ENCODE measurements at places on chromosomes 4 and X.

DNA sequence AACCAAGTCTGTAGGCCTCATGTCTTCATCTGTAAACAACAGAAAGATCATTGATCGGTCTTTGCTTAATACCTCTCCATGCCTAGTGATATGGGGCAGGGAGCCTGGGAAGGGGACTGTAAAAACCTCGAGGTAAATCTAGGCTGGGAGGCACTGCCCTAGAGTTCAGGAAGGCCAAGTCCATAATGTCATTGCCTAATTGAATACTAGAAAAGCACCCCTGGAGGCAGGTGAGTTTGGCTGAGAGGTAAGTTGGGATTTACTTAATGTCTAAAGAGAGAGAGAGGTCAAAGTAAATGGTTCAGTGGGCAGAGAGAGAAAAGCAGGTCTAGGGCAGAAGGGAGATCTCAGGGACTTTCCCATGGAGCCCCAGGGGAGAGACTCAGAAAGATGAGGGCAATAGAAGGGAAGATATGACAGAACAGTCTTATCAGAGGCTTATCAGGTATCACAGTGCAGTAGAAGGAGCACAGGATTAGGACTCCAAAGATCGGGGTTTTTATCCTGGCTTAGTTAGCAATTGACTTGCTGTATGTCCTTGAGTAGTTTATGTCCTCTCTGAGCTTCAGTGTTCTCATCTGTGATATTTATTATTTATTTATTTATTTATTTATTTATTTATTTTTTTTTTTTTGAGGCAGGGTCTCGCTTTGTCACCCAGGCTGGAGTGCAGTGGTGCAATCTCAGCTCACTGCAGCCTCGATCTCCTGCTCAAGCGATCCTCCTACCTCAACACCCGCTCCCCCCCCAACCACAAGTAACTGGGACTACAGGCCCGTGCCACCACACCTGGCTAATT, 85.2 kb downstream of the SLC16A2 start:
- no peaks in the 10 kb centered on the region for H3K4me1 ChIP-seq
- no peaks in the 10 kb centered on the region for H3K36me3 ChIP-seq
- no peak overlapping the region for H3K4me3 ChIP-seq
- H3K27ac ChIP-seq = no peak overlapping the region

GRCh38 chr4:116880625-116881024, 204.8 kb downstream of the TRAM1L1 start:
- no peak overlapping the region for H3K27ac ChIP-seq
- no peaks in the 10 kb centered on the region for H3K27me3 ChIP-seq
- DNase-seq = no peak
- no peak overlapping the region for H3K4me3 ChIP-seq

GRCh38 chr4:99808260-99808857, 8.3 kb upstream of the DAPP1 start:
- no peaks in the 10 kb centered on the region for H3K36me3 ChIP-seq
- no peaks in the 10 kb centered on the region for H3K4me1 ChIP-seq
- peak; percentile 76 for DNase-seq
- H3K27ac ChIP-seq = no peak overlapping the region
- H3K4me3 ChIP-seq = no peak overlapping the region
- no peaks in the 10 kb centered on the region for H3K27me3 ChIP-seq

DNA sequence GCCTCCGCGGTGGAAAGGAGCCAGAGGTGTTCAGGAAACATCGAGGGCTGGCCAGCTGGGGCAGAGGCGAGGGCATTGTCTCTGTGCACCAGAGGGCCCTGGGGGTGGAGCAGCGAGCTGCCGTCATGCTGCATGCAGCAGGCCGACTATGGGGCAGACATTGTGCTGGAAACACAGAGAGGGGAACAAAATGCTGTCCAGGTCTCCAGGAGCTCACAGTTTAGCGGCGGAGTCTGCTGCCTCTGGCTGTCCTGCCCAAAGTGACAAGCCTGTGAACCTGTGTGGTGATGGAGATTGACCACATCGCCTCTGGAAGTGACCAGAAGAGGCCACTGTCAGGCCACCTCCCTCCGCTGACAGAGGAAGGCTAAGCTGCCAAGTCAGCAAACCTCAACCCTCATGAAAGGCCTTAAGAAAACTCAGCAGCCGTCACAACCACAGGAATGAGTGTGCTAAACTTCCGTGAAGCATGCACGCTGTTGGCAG, 20.1 kb upstream of the SASH3 start:
- H3K4me3 ChIP-seq = no peak overlapping the region
- H3K27me3 ChIP-seq = no peaks in the 10 kb centered on the region
- H3K27ac ChIP-seq = no peak overlapping the region
- peak; percentile 60 for DNase-seq
- no peaks in the 10 kb centered on the region for H3K4me1 ChIP-seq
- H3K36me3 ChIP-seq = no peaks in the 10 kb centered on the region

DNA sequence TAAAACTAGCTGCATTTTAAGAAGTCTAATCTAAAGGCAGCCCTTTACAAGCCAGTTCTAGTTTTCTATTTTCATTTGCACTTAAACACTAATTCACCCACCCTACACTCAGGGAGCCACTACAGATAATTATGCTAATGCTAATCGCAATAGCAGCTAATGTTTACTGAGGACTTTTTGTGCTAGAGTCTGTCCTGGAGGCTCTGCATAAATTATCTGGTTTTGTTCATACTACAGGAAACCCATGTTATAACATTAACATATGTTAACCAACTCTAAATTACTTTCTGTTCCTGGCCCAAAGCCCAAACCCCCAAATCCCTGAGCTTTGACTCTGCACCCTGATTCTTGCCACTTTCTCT, 480 bp upstream of the RADX start:
- no peaks in the 10 kb centered on the region for H3K27me3 ChIP-seq
- peak overlapping the region; percentile 44 for H3K27ac ChIP-seq
- no peak for DNase-seq
- peak overlapping the region; percentile 30 for H3K4me3 ChIP-seq
- H3K4me1 ChIP-seq = no peaks in the 10 kb centered on the region

GRCh38 chrX:132692066-132692465, 203.2 kb upstream of the MBNL3 start:
- H3K27me3 ChIP-seq = no peaks in the 10 kb centered on the region
- H3K27ac ChIP-seq = no peak overlapping the region
- no peaks in the 10 kb centered on the region for H3K4me1 ChIP-seq
- no peak overlapping the region for H3K4me3 ChIP-seq
